ENCODE measurements at places on chromosomes 4 and X. TPM values are rescaled to one million over a fixed set of nuclear protein-coding genes. Genes with fewer than 3 reads are reported as not detected.
A peak's percentile ranks its signal among the peaks of the same experiment; 100 is the strongest.

GRCh38 chr4:80521438-80521837 lies 185.9 kb downstream of the CFAP299 start:
- DNase-seq, result no peak

The ADGRG2 gene
- not detected for total RNA-seq

- no peak for DNase-seq
Measured at GRCh38 chr4:23036503-23036902, 343.8 kb downstream of the GBA3 start.

DNA sequence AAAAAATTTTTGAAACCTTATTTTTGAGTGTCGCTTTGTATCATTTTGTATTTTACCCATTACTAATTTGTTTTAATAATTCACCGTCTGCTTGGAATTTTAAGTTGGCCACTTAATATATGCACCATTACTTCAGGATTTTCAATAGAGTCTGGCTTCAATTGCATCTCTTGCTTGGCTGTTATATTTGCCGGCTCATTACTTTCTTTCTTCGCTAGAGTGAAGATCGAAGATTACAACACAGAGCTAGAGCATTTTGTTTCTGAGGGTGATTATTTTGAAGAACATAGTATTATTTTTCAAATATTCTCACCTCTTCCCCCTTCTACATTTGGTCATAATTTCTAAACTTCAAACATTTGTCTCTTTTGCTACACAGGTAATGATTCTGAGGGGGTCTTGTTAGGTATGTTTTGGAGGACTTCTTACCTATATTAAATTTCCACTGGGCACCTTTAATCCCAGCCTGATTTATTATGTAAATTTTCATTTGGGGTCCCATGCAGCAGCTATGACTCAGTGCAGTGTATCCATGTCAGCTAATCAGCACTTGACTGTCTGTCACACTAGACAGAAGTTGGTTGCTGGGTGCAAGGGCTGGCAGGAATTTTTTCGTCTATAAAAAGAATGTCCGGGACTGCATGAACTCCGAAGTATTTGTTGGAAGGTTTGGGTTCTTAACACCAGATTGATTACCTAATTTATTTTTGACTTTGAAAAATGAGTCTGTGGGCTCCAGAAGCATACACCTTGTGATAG lies 18.6 kb downstream of the TBC1D1 start:
- no peak for DNase-seq

DNA sequence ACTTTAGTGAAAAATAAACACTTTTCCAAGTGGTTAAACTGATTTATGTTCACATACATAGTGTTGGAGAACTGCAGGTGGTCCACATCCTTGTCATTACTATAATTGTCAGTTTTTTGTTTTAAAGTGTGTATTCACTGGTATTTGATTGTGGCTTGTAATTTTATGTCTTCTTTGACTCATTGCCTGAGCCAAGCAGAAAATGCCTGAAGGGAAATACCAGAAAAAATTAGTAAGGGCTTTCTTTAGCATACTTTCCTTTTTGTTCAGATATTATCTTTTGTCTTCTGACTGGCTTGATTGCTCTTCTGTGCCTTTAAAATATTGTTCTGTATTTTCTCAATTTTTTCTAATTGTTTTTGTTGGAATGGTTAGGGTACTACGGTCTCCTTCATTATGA lies 981.3 kb downstream of the C4orf33 start:
- DNase-seq, result no peak

DNA sequence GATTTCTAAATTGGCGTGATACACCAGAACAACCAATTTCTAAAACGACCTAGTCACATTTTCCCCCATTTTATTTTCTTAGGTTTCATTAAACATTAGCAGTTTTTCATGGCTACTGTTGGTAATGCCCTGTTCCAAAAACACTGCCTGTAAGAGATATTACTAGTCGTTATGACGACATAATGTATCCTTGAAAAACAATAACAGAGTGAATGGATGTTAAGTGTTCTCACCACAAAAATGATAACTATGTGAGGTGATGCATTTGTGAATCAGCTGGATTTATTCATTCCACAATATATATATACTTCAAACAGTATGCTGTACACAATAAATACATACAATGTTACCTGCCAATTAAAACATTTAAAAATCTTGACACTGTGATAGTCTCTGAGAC lies 1147.6 kb upstream of the PCDH10 start:
- DNase-seq, result no peak

- DNase-seq, result no peak
Measured at GRCh38 chr4:53120778-53121177, 245.1 kb downstream of the SCFD2 start.

DNA sequence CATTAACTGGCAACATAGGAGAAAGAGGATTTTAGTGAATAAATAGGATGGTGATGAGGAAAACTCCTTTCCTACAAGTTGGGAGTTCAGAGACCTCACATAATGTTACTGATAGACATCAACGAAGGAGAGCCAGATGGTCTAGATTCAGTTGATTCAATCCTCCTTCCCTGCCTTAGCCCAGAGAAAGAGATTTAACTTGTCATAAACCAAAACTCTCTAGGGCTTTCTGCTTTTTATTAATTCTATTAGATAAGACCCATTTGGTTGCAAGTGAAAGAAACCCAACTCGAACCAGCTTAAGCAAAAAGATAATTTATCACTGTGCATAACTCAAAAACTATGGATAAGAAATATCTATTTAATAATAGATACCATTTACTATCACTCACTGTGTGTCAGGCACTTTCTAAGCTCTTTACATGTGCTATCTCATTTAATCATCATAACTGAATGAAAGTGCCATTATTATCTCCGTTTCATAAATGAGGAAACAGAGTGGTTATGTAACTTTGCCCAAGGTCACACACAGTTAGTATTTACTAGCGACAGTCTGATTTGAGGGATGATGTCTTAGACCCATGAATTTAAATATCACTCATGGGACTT lies 4.3 kb upstream of the UNC5C start:
- no peak for DNase-seq

The MGARP gene
- total RNA-seq, result not detected

- no peak for DNase-seq
Measured at GRCh38 chrX:132791714-132792113, 166.7 kb downstream of the HS6ST2 start.

GRCh38 chr4:13540446-13541175 lies 3.7 kb downstream of the NKX3-2 start:
- DNase-seq, result no peak

DNA sequence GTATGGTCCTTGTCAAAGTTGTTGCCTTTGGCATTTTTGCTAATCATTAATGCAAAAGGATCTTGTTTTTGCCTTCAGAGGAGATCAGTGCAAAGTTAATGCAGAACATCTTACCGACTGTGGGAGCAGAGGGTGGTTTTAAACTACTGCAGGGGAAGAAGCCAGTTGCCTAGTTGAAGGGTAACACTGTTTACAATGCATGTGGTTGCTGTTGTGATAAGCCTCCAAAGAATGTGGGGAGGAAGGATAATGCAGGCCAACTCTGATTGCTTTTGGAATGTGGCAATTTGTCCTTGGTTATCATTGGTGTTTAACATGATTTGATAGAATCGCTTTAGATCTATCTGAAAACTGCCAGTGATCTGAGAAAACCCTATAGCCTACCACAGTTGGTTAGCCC lies 204.3 kb upstream of the TLL1 start:
- DNase-seq, result no peak

DNA sequence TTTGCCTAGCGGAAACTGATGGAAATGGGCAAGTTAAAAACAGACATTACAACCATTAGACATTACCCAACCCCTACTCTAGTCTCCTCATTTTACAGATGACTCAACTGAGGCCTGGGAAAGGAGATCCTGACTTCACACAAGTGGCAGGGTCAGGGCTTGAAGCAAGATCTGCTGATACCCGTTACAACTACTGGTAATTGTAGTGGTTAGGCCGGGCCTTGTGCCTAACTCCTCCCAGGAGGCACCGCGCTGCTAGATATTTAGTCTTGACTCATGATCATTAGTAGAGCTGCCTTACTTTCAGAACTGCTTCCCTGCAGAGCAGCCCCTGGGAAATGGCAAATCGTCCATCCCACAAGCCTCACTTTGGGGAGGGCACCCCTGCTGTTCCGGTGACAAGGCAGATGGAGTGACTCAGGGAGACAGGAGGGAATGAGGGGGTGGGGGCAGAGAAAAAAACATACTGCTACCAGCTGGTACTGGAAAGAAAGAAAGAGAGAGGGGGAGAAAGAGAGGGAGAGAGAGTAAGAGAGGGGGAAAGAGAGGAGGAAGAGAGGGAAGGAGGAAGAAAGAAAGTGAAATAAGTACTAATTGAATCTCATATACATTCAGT lies 12.2 kb downstream of the ARHGEF6 start:
- no peak for DNase-seq

The CSAG1 gene
- total RNA-seq, result not detected

- DNase-seq, result no peak
Measured at GRCh38 chrX:37367946-37368345, 18.8 kb downstream of the PRRG1 start.

DNA sequence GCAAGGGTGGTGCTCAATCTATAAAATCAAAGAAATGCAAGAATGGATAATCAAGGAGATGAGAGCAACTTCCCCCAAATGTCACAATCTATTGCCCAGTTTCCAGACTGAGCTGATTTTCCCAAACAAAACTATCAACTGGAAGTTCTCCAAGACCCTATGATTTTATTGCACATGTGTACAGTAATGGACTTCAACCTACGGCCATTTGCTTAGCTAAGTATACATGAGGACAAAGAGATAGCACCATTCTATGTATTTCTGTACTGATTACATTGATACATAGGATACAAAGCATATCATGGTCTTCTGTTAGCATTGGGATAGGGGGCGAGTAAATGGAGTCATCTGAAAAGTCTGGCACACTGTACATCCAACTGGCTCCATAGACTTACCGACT lies 407.8 kb downstream of the GABRG1 start:
- no peak for DNase-seq

The FUNDC1 gene
- total RNA-seq, result 3.8 TPM

DNA sequence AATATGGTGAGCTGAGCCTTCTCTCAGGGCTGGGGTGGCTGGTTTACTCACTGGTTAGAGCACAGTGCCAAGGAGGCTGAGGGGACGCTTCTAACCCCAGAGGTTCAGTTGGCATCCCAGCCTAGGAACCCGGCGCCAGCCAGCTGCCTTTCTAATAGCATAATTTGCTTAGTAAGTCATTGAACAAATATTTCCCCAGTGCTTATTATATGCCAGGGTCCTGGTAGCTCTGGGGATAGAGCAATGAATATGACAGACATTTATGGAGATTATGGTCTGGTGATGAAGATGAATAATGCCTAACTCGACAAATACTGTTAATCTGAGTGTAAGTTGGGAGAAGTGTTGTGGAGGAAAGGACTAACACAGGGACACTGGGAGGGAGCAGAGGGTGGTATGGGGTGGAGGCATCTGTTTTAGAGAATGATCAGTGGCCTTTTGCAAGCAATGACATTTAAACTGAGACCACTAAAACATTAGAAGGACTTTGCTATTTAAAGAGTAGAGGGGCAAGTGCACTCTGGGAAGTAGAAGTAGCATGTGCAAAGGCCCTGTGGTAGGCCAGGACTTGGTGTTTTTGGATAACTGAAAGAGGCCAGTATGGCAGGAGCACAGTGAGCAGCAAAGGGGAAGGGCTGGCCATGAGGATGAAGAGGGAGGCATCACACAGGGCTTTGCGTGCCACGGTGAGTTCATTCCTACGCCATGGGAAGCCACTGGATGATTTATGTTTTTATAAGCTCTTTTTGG lies 71.9 kb downstream of the ATG4A start:
- DNase-seq, result no peak

- DNase-seq, result peak; percentile 11
Measured at GRCh38 chrX:19889582-19890342, 2.4 kb upstream of the SH3KBP1 start.

GRCh38 chr4:56310401-56311125 lies 76.7 kb downstream of the AASDH start:
- DNase-seq, result no peak

DNA sequence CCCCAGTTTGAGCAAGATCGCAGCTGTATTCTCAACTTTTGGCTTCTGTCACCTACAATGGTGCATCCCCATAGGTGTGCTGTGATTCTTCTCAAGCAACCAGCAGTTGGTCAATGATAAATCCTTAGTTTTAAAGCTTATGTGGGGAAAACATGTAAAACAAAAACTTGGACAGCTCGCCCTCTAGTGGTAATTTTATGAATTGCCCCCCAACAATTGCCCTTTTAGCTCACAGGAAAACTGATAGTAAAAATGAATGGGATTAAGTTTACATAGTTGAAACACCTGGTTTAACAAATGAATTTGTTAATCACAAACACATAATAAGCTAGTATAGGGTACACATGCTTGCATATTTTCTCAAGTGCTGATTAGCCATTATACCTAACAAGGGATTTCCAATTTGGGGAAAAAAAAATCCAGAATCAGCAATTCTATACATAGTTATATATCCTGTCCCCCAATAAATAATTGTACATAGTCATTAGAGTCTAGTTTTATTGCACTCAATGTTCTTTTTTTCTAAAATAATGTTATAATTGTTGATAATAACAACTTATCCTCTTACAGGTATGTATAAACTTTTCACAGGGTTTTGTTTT lies 30.1 kb downstream of the TEX13A start:
- DNase-seq, result peak; percentile 14

GRCh38 chr4:55178226-55179005 lies 53.0 kb upstream of the KDR start:
- no peak for DNase-seq

DNA sequence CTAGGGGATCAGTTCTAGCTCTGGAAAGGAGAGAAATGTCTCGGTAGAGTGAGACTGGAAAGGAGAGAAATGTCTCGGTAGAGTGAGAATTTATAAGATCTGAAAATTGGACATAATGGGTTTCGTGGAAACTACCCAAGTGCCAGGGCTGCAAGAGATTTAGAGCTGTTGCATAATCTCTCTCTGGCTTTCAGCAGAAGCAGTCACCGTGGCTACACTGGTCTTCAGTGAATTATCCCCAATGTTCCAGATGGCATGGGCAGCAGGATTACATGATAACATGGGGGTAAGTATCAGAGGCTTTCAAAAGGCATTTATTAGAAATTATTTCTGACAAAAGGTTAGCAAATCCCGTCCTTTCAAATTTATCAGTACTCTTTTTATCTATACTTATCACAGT lies 435.5 kb downstream of the NKX6-1 start:
- no peak for DNase-seq

DNA sequence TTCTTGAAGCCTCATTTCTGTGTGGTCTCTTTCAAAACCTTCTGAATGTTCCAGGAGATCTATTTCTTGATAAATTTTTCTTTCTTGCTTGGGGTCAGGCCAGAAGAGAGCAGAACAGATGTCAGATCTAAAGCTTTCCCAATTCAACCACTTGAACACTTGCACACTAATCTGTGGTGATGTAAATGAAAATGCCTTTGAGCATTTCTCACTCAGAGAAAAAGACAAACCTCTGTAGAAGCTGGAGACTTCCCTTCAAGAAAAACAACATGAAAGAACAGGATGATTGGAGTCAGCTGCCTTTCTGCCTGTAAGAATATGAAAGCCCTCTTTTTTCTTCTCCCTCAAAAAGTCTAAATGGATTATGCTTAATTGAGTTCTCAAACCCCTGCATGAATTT lies 11.2 kb downstream of the IGFBP7 start:
- DNase-seq, result no peak

- DNase-seq, result no peak
Measured at GRCh38 chr4:185880571-185880970, 68.6 kb upstream of the SORBS2 start.

- no peak for DNase-seq
Measured at GRCh38 chr4:6562931-6563901, 11.8 kb upstream of the MAN2B2 start.
